ENCODE measurements at places on chromosomes 2 and 18.

DNA sequence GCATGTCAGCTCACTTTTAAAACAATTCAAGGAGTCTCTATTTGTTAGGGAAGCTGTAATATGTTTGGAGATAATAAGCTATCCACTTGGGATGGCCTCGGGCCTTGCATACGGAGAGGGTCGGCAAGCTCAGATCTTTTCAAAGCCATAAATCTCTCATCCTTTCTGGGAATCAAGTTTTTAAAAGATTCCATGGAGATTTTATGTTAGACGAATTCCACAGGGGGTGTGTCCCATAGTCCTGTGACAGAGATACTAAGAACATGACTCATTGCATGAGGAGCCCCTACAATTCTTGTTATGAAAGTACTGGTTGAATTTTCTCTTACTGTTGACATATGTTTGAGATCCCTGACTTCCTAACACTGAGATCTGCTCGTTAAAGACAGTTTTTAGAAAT lies 108.7 kb downstream of the FEZ2 start:
- peak; percentile 77 for DNase-seq

DNA sequence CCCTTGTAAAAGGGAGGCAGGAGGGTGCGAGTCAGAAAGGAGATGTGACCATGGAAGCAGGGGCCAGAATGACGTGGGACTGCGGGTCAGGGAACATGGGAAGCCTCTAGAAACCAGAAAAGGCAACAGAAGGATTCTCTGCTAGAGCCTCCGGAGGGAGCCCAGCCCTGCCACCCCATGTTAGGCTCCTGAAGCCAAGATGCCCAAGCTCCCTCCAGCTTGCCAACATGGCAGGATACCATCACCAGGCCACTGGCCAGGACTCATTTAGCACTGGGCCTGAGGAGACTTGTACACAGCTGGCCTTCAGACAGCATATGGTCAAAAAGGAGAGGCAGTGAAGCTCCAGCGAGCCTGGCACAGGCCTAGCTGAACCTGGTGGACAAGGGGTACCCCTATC lies 5.6 kb downstream of the TMEM247 start:
- no peak for DNase-seq

GRCh38 chr2:132479155-132479554 lies 62.5 kb downstream of the GPR39 start:
- DNase-seq, result no peak

DNA sequence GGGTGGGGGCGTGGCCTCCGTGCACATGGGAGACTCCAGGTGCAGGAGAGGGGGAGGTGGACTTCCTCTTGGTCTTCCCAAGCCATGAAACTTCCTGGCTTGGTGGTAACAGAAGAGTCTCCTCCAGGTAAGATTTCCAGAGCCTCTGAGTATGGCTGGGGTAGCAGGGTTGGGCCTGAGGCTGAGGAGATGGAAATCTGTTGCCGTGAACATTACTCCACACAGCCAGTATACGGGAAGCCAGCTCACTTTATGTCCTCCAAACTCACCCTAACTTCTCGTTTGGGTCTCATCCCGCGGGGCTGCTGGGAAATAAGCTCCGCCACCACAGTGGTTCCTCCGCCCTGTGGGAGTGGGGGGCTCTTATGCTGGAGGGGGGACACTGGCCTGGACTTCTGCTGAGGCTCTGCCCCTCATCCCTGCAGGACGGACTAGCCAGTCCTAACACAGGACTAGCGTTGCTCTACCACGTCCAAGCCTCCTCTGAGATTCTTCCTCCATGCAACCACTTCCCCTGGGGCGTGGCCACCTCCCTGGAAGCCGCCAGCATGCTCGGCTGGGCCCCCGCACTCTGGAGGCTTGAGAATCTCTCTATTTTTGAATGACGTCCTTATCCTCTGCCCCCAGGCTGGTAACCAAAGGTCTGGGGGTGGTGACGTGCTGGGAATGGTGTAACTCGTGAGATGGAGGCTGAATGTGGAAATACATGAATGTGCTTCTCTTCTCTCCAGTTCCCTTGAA lies 777 bp upstream of the RAB17 start:
- no peak for DNase-seq

GRCh38 chr2:214899751-214900150 lies 90.3 kb upstream of the BARD1 start:
- DNase-seq, result no peak

DNA sequence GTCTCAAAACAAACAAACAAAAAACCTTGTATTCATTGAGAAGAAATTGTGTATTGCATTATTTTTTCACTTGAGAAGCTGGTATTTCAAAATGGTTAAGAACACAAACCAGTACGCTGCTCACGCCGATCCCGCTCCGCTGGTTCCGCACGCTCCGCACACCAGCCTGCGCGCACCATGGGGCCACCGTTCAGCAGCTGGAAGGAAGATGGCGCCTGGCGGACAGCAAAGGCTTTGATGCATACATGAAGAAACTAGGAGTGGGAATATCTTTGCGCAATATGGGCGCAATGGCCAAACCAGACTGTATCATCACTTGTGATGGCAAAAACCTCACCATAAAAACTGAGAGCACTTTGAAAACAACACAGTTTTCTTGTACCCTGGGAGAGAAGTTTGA lies 75.7 kb downstream of the RBM43 start:
- DNase-seq, result no peak

DNA sequence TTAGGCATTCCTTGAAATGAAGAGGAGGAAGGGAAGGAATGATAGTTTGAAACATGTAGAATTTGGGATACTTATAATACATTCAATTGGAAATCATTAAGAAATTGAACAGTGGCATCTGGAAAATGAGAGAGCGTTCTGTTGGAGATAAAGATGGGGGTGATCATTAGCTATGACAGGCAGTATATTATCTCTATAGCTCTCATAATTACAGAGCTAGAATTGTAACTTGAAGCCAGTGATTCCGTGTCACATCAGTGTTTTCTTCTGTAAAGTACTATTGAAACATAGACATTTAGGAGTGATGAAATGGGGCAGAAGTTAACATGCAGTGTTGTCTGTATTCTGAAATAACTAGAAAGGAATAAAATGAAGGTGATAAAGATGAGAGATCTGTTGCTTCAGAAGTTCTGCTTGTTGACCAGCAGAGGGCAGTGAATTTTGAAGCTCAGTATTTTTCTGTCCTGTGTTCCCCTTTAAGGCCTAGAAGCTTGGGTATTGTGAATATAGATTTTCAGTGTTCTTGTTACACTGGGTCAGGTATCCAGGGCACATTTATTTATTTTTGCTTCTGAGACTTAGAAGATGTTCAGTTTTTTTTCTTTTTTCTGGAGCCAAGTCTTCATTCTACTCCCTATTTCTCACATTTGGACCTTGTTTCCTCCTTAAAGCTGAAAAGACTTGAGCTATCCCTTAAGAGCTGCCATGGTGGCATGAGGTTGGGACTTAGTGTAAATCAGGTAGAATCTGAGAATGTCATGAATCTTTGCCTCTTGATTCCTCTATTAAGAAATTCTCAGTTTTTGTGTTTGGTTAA lies 157.4 kb downstream of the TAF4B start:
- DNase-seq, result peak; percentile 38

GRCh38 chr2:191318037-191318728 lies 73.0 kb downstream of the MYO1B start:
- no peak for DNase-seq

- no peak for DNase-seq
These were observed 95.4 kb downstream of the NFATC1 start for GRCh38 chr18:79491081-79491551.

DNA sequence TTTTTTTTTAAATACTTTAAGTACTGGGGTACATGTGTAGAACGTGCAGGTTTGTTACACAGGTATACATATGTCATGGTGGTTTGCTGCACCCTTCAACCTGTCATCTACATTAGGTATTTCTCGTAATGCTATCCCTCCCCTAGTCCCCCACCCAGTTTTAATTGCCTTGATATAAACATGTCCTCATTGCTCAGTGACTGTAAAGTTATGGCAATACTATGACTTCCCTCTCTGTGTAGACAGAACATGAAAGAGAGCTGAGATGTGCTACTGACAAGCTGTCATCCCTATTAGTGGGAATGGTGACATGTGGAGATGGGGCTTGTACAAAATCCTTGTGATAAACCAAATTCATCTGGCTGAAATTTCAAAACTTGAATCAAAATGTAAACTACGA lies 449.7 kb upstream of the TRIB2 start:
- no peak for DNase-seq

DNA sequence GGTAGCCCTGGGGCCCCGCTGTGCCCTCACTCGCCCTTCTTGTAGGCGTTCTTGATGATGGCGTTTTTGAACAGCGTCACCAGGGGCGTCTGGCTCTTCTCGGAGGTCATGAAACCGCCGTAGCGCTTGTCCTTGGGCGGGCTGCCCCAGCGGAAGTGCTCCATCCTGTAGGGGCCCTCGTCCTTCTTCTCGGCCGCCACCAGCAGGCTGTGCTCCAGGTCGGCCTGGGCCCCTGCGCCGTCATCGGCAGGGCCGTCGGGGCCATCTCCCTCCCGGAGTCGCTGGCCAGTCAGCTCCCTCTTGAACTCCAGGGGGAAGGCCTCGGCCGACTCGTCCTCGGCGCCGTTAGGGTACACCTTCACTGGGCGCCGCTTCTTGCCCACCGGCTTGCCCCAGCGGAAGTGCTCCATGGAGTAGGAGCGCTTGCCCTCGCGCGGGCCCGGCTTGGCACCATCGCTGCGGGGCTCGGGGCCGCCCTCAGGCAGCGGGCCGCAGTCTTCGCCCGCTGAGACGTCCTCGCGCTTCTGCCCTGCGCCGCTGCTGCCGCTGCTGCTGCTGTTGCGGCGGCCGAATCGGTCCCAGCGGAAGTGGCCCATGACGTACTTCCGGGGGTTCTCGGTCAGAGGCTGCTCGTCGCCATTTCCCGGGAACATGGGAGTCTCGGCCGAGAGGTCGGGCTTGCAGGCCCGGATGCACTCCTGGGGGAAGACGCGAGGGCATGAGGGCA lies 7.2 kb downstream of the POMC start:
- peak; percentile 13 for DNase-seq

DNA sequence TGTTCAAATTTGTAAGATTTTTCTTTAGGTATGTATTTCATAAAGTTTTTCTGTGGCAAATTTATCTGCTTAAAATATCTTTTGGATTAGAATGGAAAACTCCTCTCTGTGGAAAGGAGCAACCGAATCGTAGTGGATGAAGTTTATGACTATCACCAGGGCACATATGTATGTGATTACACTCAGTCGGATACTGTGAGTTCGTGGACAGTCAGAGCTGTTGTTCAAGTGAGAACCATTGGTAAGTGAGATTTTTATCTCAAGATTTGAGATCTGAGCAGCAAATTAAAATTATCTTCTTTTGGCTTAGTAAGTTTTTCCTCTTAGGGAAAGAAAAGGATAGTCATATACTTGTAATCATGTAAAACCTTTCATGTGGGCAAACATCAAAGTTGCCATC lies 14.2 kb downstream of the IL18RAP start:
- DNase-seq, result no peak

GRCh38 chr18:33750366-33750765 lies 172.3 kb downstream of the ASXL3 start:
- no peak for DNase-seq

GRCh38 chr2:16669388-16669787 lies 3.8 kb upstream of the CYRIA start:
- no peak for DNase-seq

- no peak for DNase-seq
These were observed 11.2 kb upstream of the SP5 start for GRCh38 chr2:170703776-170704476.

DNA sequence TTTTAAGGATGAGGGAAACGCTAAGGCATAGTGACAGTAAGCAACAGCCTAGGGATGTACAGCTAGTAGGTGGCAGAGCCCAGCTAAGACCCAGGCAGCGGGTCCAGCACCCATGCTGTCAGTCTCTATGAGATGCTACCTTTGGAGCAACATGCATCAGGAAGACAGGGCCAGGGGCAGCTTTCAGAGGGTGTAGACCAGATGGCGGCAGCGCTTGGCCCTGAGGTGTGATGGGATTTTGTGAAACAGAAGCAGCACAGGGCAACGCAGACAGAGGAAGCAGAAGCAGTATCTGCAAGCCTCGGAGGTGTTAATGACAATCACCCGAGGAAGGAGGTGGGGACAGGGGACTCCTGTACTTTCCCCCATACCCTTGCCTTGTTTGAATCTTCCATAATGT lies 43.2 kb downstream of the SDC1 start:
- DNase-seq, result no peak

DNA sequence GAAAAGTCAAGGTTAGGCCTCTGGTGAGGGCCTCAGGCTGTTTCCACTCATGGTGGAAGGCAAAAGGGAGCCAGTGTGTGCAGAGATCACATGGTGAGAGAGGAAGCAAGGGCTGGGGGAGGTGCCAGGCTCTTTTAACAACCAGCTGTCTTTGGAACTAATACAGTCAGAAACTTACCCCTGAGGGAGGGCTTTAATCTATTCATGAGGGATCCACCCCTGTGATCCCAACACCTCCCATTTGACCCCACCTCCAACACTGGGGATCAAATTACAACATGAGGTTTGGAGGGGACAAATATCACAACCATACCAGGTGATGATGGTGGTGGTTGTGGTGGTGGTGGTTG lies 10.9 kb downstream of the POLI start:
- no peak for DNase-seq

DNA sequence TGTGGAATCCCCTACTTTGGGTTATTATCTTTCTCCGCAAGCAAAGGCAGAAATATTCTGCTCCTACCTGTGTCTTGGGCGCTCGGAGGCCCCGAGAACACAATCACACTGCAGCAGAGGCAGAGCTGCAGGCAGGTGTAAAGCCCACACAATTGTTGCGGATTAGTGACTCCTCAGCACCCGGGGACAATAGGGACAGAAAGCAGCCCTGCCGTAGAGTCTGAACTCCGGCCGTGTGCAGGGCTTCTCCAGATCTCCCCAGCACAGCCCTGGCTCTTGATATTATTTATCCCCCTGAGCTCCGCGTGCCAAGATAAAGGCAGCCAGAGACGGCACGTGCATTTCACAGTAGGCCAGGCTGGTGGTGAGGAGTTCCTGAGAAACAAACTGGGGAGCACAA lies 229.2 kb downstream of the EN1 start:
- DNase-seq, result no peak

GRCh38 chr2:58788402-58788801 lies 547.3 kb upstream of the FANCL start:
- no peak for DNase-seq

GRCh38 chr18:77705301-77705700 lies 455.7 kb downstream of the GALR1 start:
- DNase-seq, result no peak

GRCh38 chr2:209095432-209095831 lies 328.4 kb upstream of the MAP2 start:
- no peak for DNase-seq

GRCh38 chr2:54845514-54845913 lies 122.1 kb downstream of the EML6 start:
- DNase-seq, result no peak

DNA sequence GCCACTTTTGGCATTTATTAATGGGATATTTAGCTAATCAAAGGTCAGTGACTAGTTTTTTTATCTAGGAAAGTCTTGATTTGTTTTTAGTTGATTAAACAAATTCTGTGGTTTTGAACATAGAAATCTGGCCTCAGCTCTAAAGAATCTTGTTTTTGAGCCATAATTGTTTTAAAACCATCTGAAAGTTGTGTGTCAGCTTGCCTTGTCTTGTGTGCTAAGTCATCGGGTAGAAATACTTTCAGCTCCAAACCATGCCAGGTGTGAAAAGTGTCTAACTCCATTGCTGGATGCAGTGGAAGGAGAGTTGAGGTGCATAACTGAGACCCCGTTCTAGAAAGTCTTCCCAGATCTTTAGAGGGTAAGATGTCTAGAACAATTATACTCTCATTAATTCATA lies 22.7 kb downstream of the FARP2 start:
- no peak for DNase-seq

- no peak for DNase-seq
These were observed 313.9 kb downstream of the GBX2 start for GRCh38 chr2:235854276-235854675.

GRCh38 chr2:238269741-238270140 lies 18.7 kb downstream of the PER2 start:
- no peak for DNase-seq

GRCh38 chr2:144012304-144012703 lies 507.6 kb downstream of the ZEB2 start:
- no peak for DNase-seq

Measured in fibroblast of skin of left quadriceps (primary cell).